SJSA1 (cell line): ENCODE measurements at places on chromosomes 1 and 21.

- peak; percentile 87 for DNase-seq
These were observed 23.7 kb downstream of the RNU5D-1 start for GRCh38 chr1:44707112-44707881.

DNA sequence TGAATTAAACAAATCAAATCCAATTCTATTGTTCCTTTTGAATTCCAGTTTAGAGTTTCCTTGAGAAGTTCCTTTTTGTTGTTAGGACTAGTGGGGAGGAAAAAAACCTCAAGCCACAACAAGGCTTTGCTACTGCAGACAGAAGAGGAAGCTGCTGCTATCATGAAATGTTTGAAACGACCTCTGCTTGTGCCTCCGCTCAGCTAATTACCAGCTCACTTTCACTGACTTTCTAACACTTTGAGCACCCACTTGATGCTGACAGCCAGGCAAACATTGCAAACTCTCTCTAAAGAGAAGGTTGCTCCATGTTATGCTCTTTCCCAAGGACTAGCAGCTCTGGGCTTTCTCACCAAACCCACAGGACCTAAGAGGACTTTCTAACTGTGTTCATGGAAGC, 203.9 kb upstream of the PROX1 start:
- DNase-seq: no peak

- no peak for DNase-seq
These were observed 9.1 kb upstream of the TMEM54 start for GRCh38 chr1:32910319-32910718.

DNA sequence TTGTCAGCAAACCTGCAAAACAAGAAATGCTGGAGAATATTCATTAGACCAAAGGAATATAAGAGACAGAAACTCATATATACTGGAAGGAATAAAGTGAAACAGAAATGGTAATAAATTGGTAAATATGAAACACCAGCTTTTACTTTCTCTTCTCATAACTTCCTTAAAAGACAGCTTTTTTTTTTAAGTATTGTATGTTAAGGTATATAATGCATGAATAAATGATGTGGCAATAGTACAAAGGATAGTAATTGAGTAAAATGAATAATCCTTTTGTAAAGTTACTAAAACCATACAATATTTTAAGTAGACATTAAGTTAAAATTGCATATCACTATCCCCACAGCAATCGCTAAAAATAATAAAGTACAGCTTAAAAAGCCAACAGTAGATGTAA, 64.8 kb downstream of the TRIM33 start:
- DNase-seq: no peak

DNA sequence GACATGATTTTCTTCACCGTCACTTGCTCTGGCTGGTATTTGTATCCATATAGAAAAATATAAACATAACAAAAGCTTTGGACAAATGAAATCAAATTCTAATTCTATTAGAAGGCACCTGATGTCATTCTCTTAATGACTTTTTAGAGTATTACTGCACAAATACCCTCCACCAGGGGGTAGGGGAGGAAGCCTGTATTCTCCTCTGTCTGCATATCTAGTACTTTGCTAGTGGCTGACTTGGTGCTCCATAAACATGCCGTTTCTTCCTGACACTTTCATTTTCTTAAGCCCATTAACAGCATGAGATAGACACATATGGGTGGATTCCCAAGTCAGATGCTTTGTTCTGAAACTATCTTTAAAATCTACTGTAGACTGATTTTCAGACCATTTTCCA, 20.6 kb upstream of the KCNJ15 start:
- no peak for DNase-seq

- DNase-seq: no peak
These were observed 58.5 kb downstream of the KIF26B start for GRCh38 chr1:245213066-245213831.

GRCh38 chr21:44761747-44762208, 39.8 kb downstream of the UBE2G2 start:
- peak; percentile 44 for DNase-seq

DNA sequence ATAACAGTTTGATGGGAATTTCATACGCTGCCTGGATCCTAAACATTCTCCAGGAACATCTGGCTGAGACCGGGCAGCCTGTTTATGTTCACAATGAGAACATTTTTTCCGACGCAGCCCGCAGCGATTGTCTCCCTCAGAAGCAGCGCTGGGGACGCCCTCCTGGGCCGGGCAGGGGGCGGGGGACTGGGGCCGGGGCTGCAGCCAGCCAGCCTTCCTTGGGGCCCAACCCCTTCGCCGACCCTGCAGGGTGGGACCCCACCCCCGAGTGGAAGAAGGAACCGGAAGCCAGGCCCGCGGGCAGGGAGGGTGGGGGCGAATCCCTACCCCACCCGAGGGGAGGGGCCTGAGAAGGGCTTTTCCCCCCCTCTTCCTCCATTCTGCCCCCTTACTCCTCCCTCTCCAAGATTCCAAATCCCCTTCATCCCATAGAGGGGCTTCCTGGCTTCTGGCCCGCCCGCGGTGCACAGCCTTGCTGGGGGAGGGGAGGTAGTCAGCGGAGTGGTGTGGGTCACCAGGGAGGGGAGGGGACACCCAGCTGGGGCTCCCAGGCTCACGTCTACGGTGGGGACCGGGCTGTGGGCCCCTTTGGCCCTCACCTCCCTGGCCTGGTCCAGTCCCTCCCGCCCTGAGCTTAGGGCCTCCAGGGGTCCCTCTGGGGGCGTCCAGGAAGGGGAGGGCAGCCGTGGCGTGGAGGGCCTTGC, 60.6 kb downstream of the WNT9A start:
- peak; percentile 95 for DNase-seq

GRCh38 chr1:46404482-46405196, 10.5 kb downstream of the FAAH start:
- no peak for DNase-seq

GRCh38 chr1:185603158-185603557, 131.0 kb upstream of the HMCN1 start:
- no peak for DNase-seq

GRCh38 chr1:45512641-45513054, 9.0 kb downstream of the PRDX1 start:
- DNase-seq: peak; percentile 66

DNA sequence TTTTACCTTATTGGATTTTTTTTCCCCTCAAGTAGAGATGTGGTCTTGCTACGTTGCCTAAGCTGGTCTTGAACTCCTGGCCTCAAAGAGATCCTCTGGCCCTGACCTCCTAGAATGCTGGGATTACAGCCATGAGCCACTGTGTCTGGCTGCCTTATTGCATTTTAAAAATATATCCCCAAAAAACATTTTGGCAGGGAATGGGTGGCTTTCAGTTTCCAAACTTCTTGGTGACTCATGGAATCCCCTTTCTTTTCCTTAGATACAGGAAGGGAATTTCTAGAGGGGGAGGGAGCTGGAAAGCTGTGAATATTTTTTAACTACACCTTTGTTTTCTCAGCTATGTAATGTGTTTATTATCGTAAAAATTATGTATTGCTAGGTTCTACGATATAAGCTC, 73.3 kb downstream of the SNRPE start:
- DNase-seq: no peak

DNA sequence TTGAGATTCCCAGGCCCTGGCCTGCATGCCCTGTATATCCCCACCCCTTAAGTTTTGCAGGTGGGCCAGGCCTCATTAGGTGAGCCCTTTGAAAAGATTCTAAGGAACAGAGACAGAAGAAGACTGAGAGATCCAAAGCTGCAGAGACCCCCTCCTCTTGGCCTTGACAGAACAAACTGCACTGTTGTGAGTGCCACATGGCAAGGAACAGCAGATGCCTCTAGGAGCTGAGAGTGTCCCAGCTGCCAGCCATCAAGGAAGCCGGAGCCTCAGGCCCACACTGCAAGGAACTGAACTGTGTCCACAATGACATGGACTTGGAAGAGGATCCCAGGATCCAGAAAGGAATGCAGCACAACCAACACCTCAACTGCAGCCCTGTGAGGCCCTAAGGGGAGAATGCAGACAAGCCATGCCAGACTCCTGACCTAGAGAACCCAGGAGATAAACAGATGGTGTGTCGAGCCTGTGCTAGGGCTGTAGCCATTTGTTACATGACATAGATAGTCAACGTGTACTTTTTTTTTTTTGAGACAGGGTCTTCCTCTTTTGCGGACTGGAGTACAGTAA, 182.7 kb downstream of the AJAP1 start:
- no peak for DNase-seq

- no peak for DNase-seq
These were observed 9.0 kb upstream of the HTR6 start for GRCh38 chr1:19655718-19656080.

DNA sequence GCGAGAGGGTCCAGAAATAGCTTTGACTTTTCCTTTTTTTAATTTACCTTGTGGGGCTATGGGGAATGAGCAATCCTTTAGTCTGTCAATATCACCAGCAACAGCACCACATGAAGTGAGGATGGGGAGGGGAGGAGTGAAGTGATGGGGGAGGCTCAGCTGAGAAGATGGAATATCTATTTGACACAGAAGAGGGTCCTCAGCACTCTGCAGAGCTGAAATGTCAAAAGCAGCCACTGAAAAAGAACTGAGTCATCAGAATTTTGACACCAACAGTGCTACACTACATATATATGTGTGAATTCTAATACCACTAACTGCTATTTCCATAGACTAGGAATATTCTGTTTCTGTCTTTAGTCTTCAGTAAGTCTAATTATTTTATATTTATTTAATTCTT, 427.0 kb upstream of the PBX1 start:
- no peak for DNase-seq

DNA sequence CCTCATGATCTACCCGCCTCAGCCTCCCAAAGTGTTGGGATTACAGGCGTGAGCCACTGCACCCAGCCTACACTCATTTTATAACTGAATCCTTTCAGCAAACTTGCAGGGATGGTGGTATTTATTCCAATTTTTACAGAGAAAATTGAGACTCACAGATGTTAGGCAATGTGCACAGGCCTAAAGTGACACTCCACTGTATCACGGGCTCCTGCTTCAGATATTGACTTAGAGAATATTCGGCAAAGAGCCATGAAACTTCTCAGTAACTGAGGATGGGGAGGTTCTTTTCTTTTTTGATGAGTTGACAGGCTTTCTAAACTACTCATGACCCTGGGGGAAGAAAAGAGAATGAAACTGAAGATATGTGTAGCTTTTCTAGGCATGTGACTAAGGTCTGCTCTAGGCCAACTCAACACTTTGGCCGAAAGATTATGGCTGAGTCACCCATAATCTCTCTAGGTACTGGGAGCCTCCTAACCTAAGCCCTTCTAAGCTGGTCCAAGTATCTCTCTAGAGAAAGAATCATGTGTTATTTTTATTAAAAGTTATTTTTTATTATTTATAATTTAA, 19.9 kb upstream of the PTCH2 start:
- no peak for DNase-seq

DNA sequence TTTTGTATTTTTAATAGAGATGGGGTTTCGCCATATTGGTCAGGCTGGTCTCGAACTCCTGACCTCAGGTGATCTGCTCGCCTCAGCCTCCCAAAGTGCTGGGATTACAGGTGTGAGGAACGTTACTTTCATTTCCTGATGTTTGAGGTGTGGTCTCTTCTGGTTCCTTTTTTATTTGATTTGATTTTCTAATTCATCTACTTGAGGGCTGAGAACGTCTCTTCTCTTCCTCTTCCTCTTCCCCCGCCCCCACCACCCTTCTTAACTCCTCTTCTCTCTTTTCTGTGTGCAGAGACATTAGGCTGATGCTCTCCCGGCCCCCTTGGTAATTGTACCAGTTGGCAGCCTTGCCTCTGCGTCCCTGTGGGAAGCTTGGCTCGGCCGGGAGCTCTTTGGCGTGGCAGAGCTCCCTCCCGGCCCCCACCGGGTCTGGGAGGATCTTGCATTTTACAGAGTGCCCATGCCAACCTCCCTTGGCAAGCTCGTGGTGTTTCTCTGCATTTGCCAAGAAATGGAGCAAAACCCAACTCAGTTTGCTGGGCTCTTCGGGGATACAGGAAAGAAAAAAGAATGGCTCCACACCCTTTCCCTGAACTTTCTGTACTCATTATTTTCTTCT, 19.9 kb downstream of the CRYAA start:
- DNase-seq: peak; percentile 34

- no peak for DNase-seq
These were observed at the start of gene FAM43B for GRCh38 chr1:20551945-20552727. TSS of gene FAM43B (plus strand) at chr1:20552573. CDS start at chr1:20552974, 401 bp downstream.

DNA sequence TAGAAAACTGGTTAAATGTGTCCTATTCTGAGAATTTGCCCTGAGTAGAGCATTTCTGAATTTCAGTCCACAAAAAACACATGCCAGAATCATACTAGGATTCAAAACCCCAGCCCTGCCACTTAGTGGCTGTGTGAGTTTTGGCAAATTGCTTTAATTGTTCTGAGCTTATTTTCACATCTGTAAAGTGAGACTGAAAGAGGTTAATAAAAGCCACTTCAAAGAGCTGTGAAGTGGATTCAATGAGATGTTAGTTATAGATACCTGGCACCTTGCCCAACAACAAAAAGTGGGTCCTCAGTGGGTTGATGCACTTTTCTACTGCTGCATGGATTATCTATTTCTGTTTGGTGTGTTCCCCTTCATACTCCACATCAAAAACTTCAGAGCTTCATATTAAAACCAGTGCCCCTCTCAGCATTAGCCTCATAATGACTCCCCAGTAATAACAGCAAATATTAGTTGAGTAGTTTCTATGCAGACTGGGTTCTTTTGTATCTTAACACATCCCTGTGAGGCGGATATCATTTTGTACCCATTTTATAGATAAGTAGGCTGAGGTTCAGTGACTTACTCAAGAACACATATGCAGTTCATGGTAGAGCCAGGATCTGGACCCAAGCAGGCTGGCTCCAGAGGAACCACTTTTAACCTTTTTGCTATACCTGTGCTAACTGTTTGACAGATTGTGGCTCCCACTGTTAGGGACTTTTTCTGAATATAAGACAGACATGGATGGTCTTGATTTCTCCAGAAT, 14.2 kb upstream of the ADORA3 start:
- no peak for DNase-seq

DNA sequence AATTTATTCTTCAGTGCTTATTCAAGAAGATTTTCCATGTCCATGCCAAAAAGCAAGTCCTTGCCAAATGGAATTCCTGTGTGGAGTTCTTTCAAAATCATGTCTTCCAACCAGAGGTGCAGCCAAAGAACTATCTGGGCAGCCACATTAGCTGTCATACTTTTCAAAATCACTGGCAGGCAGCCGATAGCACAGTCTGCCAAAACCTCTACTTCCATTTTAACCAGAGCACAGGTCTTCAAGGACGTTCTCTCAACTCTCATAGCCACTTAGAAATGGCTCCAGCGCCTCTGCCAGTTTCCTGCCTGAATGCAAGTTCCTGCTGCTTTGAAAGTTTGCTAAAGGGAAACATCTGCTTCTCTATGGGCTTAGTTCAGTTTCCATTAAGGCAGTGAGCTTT, 975.7 kb upstream of the ADGRL4 start:
- DNase-seq: no peak

GRCh38 chr1:167714098-167714438, 7.7 kb upstream of the MPZL1 start:
- no peak for DNase-seq

GRCh38 chr1:16126160-16126559, 29.7 kb downstream of the EPHA2 start:
- DNase-seq: no peak

GRCh38 chr1:204339541-204339940, 20.2 kb downstream of the PLEKHA6 start:
- no peak for DNase-seq
